Activated CD4-positive, CD25-positive, alpha-beta regulatory T cell treated with anti-CD3 and anti-CD28 coated beads, Interleukin-2, amount 50 U/mL, for 16 hours (primary cell): ENCODE measurements at places on chromosomes 12 and 14.

DNA sequence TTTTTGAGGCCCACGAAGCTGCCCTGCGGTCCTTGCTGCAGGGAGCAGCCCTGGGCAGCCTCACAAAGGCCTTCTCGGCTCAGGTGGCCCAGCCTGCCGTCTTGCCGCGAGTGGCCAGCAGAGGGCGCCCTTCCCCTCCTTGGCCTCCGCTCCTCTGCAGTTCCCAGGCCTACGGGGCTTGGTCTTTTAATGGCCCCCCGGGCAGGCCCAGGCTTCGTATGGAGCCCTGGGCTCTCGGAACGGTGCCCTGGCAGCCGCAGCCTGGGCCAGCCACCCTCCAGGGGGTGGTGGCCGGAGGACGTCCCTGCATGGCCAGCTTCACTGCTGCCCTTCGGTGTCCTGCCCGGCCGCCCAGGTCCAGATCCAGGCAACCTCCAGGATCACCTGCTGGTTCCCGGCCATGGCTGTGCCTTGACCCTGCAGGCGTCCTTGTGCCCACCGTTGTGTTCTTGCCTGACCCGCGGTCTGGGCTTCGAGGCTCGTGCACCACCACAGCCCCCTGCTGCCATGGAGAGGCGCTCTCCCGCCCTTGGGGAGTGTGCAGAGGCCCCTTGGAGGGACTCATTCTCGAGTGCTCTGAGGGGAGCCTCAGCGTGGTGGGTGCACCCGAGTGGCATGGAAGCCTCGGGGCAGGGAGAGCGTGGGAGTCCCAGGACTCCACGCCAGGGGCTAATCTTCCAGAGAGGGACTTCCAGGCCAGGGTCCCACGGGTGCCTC lies 9.4 kb downstream of the ASPG start:
- peak; percentile 57 for DNase-seq

- DNase-seq: no peak
These were observed 768 bp downstream of the OXA1L start for GRCh38 chr14:22767323-22767589.

DNA sequence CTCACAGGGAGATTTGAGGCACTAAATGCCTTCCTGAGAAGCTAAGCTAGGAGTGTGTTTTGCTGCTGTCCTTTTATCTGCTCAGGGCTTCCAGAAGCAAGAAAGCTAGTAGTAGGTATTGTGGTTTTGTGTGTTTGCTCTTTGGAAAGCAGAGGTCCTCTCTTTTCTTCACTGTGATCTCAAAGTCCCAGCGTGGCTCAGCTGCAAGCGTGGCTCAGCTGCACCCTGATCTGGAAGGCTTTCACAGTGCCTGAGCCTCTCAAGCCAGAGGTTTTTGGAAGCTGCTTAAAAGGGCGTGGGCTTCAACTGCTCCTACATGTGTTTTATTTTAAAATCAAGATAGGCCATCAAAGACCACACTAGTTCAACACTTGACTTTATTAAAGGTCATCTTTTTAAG lies 337.4 kb upstream of the RGS6 start:
- DNase-seq: no peak

- no peak for DNase-seq
These were observed 1973.0 kb upstream of the FLRT2 start for GRCh38 chr14:83556746-83557453.

DNA sequence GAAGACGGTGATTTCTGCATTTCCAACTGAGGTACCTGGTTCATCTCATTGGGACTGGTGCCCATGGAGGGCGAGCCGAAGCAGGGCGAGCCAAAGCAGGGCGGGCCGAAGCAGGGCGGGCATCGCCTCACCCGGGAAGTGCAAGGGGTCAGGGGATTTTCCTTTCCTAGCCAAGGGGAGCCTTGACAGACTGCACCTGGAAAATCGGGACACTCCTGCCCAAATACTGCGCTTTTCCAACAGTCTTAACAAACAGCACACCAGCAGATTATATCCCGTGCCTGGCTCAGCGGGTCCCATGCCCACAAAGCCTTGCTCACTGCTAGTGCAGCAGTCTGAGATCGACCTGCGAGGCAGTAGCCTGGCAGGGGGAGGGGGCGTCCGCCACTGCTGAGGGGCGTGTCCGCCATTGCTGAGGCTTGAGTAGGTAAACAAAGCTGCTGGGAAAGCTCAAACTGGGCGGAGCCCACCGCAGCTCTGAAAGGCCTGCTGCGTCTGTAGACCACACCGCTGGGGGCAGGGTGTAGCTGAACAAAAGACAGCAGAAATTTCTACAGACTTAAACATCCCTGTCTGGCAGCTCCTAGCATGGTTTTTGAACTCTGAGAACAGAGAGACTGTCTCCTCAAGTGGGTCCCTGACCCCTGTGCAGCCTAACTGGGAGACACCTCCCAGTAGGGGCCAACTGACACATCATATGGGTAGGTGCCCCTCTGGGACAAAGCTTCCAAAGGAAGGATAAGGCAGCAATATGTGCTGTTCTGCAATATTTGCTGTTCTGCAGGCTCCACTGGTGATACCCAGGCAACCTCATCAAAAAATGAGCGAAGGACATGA lies 77.2 kb downstream of the BAZ1A start:
- no peak for DNase-seq
